ENCODE measurements at places on chromosomes 4 and X.

DNA sequence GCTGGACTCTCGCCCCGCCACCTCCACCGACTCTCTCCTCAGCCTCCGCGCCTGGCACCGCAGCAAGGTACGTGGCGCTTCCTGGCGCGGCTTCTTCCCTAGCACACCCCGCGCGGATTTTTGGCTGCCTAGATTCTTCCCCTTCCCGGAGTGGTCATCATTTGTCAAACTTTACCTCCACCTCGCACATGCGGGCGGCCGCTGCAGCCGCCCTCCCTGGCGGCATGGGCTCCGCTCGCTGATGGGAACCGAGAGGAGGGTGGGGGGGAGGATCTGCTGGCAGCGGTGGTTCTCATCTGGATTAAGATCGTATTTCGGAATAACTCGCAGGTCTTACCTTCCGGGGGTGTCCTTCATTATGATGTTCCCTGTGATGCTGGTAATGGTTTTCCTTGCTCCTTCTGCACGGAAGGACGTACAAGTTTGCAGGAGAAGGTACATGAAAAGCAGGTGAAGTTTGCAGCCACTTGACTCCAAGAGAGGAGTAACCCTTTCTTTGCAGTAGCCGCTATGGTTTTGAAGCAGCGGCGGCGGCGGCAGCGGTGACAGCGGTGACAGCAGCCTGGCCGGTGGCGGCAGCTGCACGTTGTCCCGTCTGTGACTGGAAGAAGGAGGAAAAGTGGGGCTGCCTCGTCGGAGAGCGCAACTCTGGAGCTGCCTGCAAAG, 2183.9 kb upstream of the TENM3 start:
- no peak for DNase-seq

- peak; percentile 28 for DNase-seq
Observed at GRCh38 chr4:9952415-9952950, 68.8 kb downstream of the SLC2A9 start.

- DNase-seq = no peak
Observed at GRCh38 chr4:38455092-38455862, 208.7 kb upstream of the KLF3 start.

DNA sequence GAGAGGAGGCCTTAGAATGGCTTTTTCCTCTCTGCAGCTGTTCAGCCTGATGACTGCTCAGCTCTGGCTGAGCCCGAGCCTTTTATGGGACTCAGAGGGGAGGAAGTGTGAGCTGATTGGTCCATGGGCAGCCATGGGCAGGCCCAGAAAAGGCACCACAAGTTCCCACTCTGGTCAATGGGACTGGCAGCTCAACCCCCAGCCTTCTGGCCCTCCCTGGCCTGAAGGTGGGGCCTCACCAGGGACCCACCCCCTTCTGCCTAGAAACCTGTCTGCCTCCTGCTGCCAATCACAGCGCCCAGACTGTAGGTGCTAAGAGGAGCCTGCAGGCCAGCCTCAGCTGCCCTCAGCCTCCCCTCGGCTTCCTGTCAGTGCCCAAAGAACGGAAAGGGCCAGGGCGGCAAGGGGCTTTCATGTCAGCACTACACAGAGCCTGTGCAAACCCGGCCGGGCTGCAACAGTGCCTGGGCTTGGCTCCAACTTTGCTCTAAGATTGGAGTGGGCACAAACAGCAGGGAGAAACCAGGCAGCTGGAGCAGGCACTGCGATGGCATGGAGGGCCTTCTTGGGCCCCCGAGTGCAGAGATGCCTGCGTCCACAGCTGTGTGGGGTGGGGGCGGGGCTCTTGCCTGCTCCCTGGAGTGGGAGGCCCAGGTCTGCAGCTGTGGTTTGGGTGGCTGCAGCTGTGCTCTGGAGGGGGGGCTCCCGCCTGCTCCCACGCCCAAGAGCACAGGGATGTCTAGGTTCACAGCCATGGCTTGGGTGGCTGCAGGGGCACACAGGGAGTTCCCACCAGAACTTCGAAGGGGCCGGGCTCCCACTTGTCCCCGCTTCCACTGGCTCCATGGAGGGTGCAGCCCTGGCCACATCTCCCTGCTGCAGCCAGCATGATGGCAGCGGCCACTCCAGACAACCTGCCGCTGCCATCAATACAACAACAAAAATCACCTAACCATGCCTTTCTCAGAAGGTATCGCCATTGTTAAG, 92.6 kb downstream of the NXF2 start:
- no peak for DNase-seq
